Aorta (tissue), 5 donors: ENCODE measurements at places on chromosomes 12 and 14. TPM values are rescaled to one million over a fixed set of nuclear protein-coding genes. Genes with fewer than 3 reads are reported as not detected.

The FLRT2 gene
- total RNA-seq, result 21.2 TPM

The RIMBP2 gene
- total RNA-seq, result 1.0 TPM

The DPY19L2 gene
- 11.9 TPM for total RNA-seq

The LRRC10 gene
- total RNA-seq, result not detected

GRCh38 chr12:46259713-46260112 lies 9.1 kb downstream of the SLC38A1 start:
- DNase-seq, result no peak
- no peak overlapping the region for H3K27ac ChIP-seq
- no peak overlapping the region for H3K4me3 ChIP-seq

DNA sequence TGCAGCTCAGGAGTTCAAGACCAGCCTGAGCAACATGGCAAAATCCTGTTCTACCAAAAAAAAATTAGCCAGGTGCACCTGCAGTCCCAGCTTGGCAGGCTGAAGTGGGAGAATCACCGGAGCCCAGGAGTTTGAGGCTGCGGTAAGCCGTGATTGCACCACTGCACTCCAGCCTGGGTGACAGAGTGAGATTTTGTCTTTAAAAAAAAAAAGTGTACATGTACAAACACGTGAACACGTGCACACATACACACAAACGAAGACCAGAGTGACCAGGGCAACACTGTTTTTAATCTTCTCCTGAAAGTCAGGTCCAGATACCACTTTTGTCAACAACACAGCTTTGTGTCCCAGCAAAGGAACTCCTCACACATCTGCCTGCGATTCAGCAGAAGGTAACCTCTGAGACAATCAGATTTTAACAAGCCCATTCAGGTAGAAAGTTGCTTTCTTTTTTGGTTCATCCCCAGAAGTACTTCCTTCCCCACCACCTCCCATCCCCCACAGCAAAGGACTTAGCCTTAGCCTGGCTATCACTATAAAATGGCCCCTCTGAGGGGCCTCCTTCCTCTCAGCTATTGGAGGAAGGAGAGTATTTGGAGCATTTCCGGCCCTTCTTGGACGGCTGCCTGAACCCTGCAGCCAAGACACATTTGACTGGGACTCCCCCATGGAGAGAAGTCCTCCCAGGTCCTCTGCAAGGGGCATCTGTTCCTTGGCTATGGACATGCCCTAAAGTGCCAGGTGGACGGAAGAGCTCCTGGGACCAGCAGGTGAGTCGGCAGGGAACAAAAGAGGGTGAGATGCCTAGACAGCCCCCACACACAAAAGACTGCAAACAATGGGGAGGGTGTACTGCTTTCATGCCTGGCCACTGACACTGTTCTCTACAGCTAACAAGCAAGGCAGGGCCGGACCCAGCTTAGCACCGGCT lies 9.8 kb downstream of the CTDSP2 start:
- H3K27ac ChIP-seq, result no peak overlapping the region
- no peaks in the 10 kb centered on the region for H3K27me3 ChIP-seq
- no peaks in the 10 kb centered on the region for H3K36me3 ChIP-seq
- peak; percentile 90 for DNase-seq
- peak overlapping the region; percentile 12 for H3K4me3 ChIP-seq

DNA sequence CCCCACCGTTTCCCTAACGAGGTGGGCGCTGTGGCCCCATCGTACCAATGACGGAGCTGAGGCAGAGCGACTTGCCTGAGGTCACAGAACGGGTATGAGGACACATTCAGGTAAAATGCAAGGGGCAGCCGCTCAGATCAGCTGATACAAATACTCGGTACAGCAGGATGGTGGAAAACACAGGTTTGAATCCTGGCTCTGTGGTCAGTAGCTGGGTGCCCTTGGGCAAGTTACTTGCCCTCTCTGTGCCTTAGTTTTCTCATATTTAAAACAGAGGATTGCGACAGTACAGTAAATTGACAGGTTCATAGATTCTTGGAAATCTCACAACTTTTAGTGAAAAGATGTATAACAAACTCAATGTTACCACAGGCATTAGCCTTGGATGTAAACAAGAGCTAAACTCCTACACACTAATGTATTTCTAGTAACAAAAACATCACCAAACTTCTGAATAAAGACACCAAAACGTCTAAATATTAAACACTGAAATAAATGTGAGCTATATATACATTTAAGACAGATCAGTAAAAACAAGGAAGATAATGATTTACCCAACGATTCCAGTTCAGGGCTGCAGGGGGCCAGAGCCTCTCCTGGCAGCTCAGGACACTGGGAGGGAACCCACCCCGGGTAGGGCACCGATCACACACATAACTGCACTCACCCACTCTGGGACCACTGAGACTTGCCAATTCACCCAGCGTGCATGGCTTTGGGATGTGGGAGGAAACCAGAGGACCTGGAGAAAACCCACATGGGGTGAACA lies 128.4 kb downstream of the RBM19 start:
- no peaks in the 10 kb centered on the region for H3K36me3 ChIP-seq
- no peak overlapping the region for H3K4me3 ChIP-seq
- no peaks in the 10 kb centered on the region for H3K4me1 ChIP-seq
- no peaks in the 10 kb centered on the region for H3K27me3 ChIP-seq

- H3K4me1 ChIP-seq, result no peaks in the 10 kb centered on the region
- no peak for DNase-seq
- no peaks in the 10 kb centered on the region for H3K27me3 ChIP-seq
- H3K27ac ChIP-seq, result no peak overlapping the region
- H3K36me3 ChIP-seq, result no peaks in the 10 kb centered on the region
Observed at GRCh38 chr14:97293659-97294058, 496.5 kb downstream of the VRK1 start.

GRCh38 chr12:65343801-65344200 lies 65.3 kb downstream of the MSRB3 start:
- H3K4me1 ChIP-seq, result no peaks in the 10 kb centered on the region
- no peaks in the 10 kb centered on the region for H3K27me3 ChIP-seq
- H3K4me3 ChIP-seq, result no peak overlapping the region

- DNase-seq, result no peak
- no peaks in the 10 kb centered on the region for H3K4me1 ChIP-seq
- H3K36me3 ChIP-seq, result no peaks in the 10 kb centered on the region
- no peak overlapping the region for H3K27ac ChIP-seq
Observed at GRCh38 chr12:5650829-5651461, 219.0 kb downstream of the NTF3 start.
